T-helper 17 cell (primary cell): ENCODE measurements at places on chromosomes 7 and 10.

DNA sequence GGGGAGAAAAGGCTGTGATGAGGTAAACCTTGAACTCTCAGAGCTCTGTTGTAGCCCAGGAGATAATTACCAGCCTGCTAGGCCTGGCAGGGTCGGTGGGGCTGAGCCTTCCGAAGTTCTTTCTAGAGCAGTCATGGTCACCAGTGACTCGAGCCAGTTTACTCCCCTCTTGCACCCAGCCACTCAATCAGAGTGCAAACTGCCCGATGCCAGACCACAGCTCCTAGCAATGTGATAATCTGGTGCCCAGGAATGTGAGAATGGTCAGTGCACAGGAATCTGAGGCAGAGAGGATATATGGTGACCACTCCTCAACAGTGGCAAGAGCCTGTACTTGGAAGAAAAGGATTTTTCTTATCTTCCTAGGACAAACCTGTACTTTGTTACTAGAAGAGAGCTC, 46.4 kb upstream of the KMT2E start:
- no peak for DNase-seq

DNA sequence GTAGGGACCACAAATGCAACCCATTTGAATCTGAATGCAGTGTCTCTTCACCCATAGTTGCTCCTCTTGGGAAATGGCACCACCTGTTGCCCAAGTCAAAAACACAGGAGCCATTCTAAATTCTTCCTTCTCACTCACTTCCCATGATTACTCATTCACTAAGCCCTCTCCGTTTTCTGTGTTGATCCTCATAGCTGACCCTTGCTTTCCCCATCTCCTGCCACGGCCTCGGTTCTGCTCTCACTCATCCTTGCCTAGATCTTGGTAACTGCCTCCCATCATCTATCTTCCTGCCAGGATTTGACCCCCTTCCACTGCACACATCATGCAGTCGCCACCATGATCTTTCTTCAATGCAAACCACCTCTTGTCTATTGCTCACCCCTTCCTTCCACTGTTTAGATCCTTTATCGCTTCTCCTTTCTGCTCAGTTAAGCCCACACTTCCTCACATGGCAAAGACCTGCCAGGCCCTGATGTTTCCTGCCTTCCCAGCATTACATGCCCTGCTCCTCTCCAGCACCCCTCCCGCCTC, 19.0 kb upstream of the CPN1 start:
- no peak for DNase-seq

DNA sequence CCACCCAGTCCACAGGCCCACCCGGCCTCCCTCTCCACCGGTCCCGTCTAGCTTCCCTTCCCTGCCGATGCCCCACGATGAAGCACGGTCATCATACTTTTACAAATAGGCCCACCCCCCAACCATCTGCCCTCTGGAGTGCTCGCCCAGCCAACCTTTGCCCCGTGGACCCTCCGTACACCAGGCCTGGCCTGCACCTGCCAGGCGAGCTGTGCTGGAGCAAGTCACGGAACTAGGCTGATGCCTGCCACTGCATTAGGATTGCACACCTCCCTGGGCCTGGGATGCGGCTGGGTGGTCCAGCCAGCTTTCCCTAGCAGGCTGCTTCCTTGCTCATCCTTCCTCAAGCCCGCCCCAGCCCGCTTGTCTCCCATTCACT, 44.7 kb downstream of the PPIF start:
- no peak for DNase-seq

GRCh38 chr10:77139252-77140160, 498.1 kb downstream of the KCNMA1 start:
- no peak for DNase-seq

DNA sequence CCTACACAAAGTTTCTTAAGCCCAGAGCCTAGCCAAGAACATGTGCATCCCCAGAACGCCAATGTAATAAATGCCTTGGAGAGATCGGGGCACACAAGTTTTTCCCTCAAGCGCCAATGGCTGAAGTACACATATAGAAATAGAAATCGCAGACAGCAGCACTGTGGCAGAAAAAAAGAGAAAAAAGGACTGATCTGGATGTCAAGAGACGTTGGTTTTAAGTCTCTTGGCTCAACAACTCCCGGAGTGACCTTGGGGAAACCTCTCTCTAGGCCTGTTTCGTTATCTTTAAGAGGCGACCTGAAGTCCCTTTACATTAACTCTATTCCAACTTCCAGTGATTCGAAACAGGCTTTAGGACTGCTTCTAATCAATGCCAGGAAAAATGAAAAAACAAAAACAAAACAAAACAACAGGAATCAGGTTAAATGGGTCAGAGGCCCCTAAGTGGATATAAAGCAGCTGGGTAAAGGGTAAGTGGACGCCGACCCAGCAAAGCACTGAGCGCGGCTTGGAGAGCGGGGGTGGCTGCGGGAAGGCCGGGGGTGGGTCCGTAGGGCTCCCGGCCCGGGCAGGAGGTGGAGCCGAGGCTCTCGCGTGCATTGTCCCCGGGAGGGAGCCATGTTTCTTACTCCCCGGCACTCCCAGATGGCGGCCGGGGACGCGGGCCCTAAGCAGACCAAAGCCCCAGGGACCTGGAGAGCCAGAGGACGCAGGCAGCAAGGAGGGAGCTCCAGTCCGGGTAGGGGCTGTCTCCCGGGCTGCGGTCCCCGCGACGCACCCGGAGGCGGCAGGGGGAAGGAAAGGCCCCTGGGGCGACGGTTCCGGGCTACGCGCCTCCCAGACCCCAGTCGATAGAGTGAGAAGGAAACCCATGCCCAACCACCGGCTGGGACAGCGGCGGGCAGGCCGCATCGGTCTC, 757 bp downstream of the EIF3A start:
- DNase-seq, result peak; percentile 45

GRCh38 chr10:77381750-77382149, 255.9 kb downstream of the KCNMA1 start:
- no peak for DNase-seq

- no peak for DNase-seq
Measured at GRCh38 chr7:36747280-36748016, 23.2 kb upstream of the AOAH start.

DNA sequence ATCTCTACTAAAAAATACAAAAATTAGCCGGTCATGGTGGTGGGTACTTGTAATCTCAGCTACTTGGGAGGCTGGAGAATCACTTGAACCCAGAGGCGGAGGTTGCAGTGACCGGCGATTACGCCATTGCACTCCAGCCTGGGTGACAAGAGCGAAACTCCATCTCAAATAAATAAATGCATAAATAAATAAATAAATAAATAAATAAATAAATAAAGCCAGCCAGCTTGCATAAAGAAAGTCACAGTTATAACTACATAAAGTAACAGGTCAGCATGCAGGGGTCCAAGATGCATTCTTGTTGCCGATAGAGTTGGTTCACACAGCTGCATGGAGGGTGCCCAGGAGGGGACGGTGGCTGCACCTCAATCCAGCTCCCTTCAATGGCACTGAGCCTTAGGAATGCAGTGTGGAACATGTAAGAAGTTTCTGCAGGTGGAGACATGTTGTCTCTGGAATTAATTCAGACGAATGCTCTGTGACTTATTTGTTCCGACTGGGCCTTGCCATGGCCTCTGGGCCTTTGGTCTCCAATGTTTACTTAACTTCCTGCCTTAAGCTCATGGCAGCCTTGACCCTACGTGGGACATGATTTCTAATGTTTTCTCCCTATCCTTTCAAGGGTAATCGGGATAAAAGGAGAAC, 159.6 kb upstream of the PRKCQ start:
- DNase-seq, result no peak

GRCh38 chr7:134662166-134662870, 15.7 kb downstream of the BPGM start:
- DNase-seq, result no peak

DNA sequence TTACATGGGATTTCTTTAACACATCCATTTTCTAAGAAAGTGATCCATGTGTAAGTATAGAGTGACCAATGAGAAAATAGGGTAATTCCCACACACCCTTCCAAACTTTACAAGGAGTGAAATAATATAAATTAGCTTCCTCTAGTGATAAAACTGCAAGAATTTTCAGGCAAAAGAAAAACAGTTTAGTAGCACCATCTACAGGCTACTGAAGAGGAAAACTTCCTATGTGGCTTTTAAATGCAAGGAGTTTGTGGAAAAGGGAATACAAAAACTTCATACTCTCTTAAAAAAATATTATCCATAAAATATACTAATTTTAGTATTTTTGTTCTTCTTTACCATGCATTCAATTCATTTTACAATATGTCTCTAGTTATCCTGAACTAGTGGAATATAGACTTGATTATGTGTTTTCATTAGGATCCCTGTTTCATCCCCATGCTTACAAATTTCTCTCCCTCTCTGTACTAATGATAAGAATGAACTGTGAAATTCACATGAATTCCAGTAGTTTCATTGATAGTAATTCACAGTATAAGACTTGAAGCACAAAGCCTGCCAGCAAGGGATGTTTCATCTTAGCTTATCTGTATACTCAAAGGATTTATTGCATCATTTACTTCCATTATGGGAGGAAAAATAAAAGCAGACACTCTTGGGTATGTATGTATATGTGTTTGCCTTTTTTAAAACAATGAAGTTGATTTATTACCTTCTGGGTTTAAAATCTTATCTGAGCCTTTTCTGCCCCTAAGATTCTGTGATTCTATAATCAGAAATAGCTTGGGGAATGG, 442.9 kb downstream of the AUTS2 start:
- no peak for DNase-seq

DNA sequence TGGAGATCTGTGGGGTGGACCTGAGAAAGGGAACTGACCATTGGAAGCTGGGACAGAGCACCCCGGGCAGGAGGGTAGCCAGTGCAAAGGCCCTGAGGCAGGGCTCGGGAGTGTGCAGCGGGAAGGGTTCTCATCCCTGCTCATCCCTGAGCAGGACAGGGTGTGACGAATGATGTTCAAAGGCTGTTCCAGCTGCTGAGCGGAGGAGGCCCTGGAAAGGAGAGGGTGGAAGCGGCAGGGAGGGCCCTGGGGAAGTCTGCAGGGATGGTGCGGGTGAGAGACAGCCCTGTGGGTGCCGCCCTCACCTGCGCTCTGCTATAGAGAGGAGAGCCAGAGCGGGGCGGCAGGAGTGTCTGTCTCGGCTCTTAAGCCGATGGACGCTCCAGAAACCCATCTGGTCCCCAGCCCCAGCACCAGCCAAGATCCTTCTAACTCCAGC, 43.7 kb downstream of the PRKAG2 start:
- no peak for DNase-seq

GRCh38 chr10:13231808-13232207, 2.4 kb downstream of the UCMA start:
- no peak for DNase-seq

GRCh38 chr10:83925133-83925532, 214.2 kb upstream of the GHITM start:
- no peak for DNase-seq

DNA sequence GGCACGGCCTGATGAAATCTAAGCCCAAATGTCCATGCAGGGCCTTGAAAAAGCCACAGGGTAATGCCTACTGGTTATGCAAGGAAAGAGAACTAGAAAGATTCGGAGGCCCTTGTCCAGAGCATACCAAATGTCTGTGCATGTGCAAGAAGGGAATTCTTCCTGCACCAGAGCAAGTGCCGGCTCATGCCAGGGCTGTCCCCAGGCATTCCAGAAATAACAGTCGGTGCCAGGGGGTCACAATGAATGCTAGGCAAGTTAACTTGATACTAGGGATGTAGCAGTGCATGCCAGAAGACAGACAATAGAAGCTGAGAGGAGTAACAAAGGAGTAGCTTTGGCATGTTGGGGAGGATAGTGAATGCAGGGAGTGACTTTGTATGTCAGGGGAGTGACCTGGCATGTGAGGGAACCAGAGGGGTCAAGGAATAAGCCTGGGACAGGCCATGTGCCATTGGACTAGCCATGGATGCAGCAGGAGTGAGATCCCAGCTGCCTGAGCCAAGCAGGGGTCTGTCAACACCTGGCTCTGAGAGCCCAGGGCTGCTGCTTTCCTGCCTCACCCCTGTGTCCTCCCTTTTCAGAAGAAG, 119.5 kb upstream of the UNC5B start:
- DNase-seq, result no peak

- no peak for DNase-seq
Measured at GRCh38 chr10:51468424-51468823, 231.0 kb downstream of the CSTF2T start.

DNA sequence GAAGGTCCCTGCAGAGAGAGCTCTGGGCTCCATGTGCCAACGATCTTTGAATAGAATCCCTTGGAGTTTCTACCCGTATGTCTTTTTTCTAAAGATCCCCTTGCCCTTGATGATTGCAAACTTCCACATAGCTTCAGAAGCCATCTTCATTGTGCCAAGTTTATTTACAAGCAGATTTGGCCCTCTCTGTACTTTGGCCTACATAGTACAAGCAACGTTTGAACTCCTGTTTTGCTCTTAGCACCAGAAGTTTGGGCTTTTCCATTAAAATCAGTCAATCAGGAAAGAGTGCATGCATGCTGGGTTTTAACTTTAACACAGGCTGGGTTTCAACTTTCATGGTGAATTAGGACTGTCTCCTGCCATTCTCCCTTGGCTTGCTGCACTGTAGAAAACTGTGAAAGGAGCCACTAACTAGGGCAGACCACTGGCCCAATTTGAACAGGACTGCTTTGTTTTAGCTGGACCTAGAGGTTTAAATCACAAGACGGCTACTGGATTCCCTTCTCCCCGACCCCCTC, 557.6 kb upstream of the GALNT17 start:
- no peak for DNase-seq

DNA sequence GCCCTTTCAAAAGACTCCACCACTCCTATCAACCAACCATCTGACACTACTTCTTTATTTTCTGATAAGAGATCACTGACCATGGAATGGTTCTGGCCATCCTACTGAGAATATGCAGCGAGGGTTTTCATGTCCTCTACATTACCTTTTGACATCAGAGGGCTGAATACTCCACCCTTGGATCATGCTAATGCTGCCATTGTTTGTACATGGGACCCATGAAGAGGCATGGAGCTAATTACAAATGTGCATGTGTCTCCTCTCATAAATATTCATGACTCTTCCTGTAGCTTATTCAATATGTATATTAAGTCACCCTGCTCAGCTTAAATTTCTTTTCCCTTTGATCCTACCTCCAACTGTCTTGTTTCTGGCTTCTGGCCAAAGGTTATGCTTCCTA, 1065.8 kb upstream of the GHITM start:
- no peak for DNase-seq

DNA sequence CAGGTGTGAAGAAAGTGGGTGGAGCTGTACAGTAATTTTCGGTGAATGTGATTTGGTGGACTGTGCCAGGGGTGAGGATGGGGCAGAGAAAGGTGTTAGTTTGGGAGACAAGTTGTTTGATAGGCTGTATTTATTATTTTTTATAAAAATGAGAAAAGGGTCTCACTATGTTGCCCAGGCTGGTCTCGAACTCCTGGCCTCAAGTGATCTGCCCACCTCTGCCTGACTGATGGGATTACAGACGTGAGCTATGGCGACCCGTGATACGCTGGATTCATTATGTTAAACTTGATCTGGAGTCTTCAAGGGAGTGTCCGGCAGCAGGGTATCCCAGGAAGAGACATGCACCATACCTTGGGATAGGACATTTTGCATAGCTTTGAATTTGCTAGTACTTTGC, 1.3 kb downstream of the KAT6B start:
- no peak for DNase-seq

DNA sequence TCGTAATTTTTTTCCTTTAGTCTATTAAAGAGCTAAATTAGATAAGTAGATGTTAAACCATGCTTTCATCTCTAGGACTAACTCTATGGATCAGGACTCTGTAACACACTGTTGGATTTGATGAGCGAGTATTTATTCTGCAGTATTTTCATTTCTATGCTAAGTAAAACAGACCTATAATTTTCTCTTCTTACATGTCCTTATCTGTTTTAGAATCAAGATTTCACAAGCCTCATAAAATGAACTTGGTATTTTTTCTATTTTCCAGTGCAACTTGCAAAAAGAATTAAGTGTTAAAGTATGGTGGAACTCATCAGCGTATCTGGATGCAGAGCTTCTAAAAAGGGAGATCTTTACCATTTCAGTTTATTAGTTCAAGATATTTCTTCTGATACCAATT, 2.4 kb downstream of the CACUL1 start:
- DNase-seq, result no peak
